ENCODE measurements at places on chromosomes 1 and 21. TPM values are rescaled to one million over a fixed set of nuclear protein-coding genes. Genes with fewer than 3 reads are reported as not detected.

GRCh38 chr1:66624412-66625060 lies 90.6 kb downstream of the SGIP1 start:
- DNase-seq: no peak

- DNase-seq: no peak
Measured at GRCh38 chr1:3714284-3714741, 37.9 kb upstream of the CCDC27 start.

The MTARC1 gene
- 24.0 TPM for total RNA-seq

- DNase-seq: no peak
Measured at GRCh38 chr1:55107101-55107500, 67.8 kb downstream of the PCSK9 start.

DNA sequence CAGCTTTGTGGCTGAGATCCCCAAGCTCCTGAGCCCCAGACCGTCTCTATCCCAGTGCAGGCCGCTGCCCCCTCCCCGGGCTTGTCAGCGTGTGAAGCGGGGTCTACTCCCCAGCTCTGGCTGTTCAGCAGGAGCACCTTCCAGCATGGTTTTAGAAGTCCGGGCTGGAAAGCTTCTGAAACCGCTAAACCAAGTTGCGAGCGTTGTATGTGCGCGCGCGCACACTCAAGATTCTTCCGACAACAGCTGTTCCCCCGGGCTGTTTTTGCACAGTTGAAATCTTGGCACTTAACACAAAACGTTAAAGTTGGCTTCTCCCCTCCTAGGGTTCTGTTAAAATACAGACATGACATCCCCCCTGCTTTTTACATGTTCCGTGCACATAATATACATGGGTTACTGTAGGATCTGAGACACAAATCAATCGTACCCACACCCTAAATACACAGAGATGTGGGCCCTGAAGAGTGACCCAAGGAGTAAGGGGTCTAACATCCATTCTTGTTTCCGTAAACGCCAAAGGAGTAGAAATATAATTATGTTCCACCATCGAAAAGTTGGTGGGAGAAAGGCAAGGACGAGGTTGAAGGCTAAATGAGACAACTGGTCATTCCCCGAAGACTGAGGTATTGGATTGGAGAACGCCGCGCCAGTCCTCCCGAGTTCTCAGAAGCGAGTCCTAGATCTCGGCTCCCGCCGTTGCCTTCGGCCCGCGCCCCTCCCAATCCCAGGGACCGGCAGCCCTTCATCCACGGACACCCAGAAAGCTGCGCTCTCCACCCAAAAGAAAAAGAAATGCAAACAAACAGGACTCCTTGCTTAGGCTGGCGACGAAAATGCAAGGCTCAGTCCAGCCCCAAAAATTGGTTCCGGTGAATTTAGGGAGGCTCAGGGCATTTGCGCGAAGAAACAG lies 1.3 kb downstream of the TBX15 start:
- DNase-seq: no peak

The F13B gene
- 11.3 TPM for total RNA-seq

The CRYAA gene
- not detected for total RNA-seq

DNA sequence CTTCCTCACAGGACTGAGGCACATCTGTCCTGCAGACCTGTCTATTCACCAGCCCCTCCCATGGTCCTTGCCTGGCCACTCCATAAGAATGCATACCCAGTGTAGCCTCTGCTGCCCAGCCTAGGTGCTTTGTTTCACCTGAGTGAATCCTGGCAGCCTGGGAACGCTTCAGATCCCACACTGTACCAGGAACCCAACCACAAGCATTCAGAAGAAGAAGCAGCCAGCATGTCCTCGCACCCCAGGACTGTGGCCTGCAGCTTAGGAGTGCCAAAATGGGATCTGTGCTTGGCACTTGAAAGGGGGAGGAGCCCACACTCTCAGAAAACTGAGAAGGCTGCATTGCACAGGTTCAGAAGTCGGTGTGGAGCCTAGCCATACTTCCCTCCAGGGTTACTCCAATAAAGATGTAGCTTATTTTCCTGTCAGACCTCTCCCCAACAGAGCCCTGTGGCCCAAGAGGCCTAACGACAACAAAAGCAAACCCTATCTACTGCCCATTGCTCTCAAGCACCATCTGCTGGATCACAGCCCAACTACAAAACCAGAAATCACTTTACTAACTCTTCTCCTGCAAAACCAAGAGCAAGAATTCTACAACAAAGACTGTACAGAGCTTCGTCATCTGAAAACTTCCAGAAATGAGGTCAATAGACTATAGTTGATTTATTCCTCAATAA lies 923.1 kb upstream of the NEGR1 start:
- no peak for DNase-seq

The OR6K3 gene
- total RNA-seq: not detected

The DNM3 gene
- 1.5 TPM for total RNA-seq

GRCh38 chr1:8381618-8382017 lies 63.7 kb downstream of the SLC45A1 start:
- no peak for DNase-seq

Measured in hepatocyte (in vitro differentiated cells).